NCI-H1417 (cell line): ENCODE measurements at places on chromosomes 6 and 20.

DNA sequence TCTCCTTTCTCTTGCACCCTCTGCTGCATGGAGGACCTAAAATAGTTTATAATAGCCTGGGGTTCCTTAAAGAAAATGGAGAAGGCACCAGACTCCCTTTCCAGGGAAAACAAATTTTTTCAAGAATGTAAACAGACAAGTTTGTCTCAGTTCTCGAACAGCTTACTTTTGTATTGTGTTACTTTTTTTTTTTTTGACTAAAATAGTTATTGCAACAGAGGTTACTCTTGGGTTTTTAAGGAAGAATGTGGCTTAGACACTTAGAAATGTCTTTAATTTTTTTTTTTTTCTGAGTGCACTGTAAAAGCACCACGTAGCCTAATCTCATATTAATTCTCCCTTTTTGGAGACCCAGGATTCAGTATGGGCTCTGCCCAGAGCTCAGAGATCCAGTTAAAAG is 148.7 kb upstream of the CARMIL1 start:
- DNase-seq = no peak

GRCh38 chr20:57990396-57990987 is 238.0 kb downstream of the ANKRD60 start:
- no peak for DNase-seq

GRCh38 chr6:43013097-43013842 is 476 bp downstream of the MEA1 start:
- no peak for DNase-seq

- no peak for DNase-seq
These were observed 72.1 kb downstream of the ZMYND8 start for GRCh38 chr20:47284373-47284772.

- DNase-seq = no peak
These were observed 20.5 kb upstream of the TIAM2 start for GRCh38 chr6:154974485-154975149.

- peak; percentile 77 for DNase-seq
These were observed 4.5 kb upstream of the GPSM3 start for GRCh38 chr6:32196682-32197616.

DNA sequence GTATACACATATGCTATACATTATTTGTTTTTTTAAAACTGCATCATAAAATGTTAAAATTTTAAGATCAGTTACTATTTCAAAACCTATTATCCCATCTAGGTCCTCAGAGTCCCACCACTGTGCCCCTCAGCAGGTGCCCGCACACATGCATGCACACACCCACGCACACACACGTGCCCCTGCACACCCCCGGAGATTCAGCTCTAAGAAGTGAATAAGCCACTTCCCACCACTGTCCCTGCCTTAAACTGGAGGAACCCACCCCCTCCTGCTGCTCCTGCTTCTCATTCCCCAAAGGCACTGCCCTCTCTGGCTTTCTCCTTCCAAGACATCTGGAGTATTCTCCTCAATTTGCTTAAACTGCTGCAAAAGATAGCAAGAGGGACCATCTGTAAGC is 5.4 kb upstream of the FAM210B start:
- DNase-seq = no peak

- no peak for DNase-seq
These were observed 19.0 kb upstream of the MAP3K7 start for GRCh38 chr6:90605749-90606340.
